Occipital lobe (tissue), 3 donors: ENCODE measurements at places on chromosomes 16 and 17. TPM values are rescaled to one million over a fixed set of nuclear protein-coding genes. Genes with fewer than 3 reads are reported as not detected.

The NPIPB8 gene
- not detected for total RNA-seq

The KRTAP2-3 gene
- total RNA-seq = not detected

The CTF1 gene
- not detected for total RNA-seq

The QPRT gene
- total RNA-seq = 4.4 TPM

The TEX19 gene
- not detected for total RNA-seq

The MAP3K3 gene
- 21.4 TPM for total RNA-seq

The DNAAF1 gene
- total RNA-seq = 0.62 TPM

The NPIPA3 gene
- 0.94 TPM for total RNA-seq

The TPPP3 gene
- 2.3 TPM for total RNA-seq

The SLC5A11 gene
- total RNA-seq = not detected

The VPS9D1 gene
- 9.7 TPM for total RNA-seq

The TLCD2 gene
- 0.47 TPM for total RNA-seq

The ADPRM gene
- total RNA-seq = 19.8 TPM

The EVI2A gene
- total RNA-seq = 5.0 TPM

The NPIPA8 gene
- total RNA-seq = 1.4 TPM

The CDK5RAP3 gene
- 61.6 TPM for total RNA-seq

The CIBAR2 gene
- not detected for total RNA-seq

The CBFA2T3 gene
- 1.9 TPM for total RNA-seq

The TEKT1 gene
- 1.2 TPM for total RNA-seq

The BICDL2 gene
- total RNA-seq = not detected

The CD7 gene
- total RNA-seq = not detected

The ASB16 gene
- total RNA-seq = not detected

The LRRC75A gene
- 5.6 TPM for total RNA-seq

The CD79B gene
- total RNA-seq = not detected

The MYOCD gene
- 0.16 TPM for total RNA-seq

The DHODH gene
- 3.9 TPM for total RNA-seq

The TUBG1 gene
- total RNA-seq = 10.3 TPM

The TOX3 gene
- 11.1 TPM for total RNA-seq

The RMI2 gene
- 4.1 TPM for total RNA-seq

The TTLL6 gene
- total RNA-seq = 0.16 TPM

The SDK2 gene
- 6.9 TPM for total RNA-seq

The USP43 gene
- total RNA-seq = 3.6 TPM

The IRX5 gene
- total RNA-seq = 0.16 TPM

The VTN gene
- total RNA-seq = 0.31 TPM

The ADAD2 gene
- not detected for total RNA-seq
